ENCODE measurements at places on chromosomes 4 and X.

GRCh38 chrX:7500386-7500785 lies 342.6 kb upstream of the VCX start:
- no peak for DNase-seq

DNA sequence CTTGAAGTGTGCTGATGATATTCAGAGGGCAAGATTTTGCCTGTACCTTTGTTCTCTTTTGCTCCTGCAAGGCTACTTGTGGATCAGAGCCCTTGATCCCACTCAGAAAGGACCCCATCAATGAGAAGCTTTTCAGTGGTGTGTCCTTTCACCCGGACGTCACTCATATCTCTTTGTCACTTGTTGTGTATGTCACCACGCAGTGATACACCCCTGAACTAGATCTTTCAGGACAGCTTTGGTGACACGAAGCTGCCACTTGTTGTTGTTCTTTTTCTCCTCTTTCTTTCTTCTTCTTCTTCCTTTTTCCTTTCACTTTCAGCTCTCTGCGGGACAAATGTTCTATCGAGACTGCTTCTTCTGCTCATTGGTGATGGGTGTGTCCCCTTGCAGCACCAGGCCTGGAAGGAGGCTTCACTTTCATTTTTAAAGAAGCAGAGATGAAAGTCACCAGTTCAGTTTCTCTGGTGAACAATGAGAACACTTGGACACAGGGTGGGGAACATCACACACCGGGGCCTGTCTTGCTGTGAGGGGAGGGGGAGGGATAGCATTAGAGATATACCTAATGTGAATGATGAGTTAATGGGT lies 83.6 kb downstream of the NBDY start:
- peak; percentile 28 for DNase-seq

DNA sequence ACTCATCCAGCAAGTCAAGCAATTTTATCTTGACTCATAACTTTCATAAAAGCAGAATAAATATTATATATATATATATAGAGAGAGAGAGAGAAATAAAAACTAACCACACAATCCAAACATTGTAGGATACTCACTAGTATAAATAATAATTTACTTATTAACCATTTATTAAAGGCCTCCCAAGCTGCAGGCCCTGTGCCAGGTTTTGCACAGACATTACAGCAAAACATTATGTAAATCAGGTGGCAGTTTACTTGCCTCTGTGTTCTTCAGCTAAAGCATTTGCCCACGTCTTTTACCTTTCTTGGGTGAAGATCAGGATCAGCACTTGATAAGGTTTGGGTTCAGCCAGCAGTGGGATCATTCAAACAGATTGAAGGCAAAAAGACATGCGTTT lies 75.6 kb downstream of the CLDN22 start:
- DNase-seq, result no peak

- DNase-seq, result no peak
Observed at GRCh38 chrX:51896626-51897025, 3.2 kb downstream of the MAGED1 start.

DNA sequence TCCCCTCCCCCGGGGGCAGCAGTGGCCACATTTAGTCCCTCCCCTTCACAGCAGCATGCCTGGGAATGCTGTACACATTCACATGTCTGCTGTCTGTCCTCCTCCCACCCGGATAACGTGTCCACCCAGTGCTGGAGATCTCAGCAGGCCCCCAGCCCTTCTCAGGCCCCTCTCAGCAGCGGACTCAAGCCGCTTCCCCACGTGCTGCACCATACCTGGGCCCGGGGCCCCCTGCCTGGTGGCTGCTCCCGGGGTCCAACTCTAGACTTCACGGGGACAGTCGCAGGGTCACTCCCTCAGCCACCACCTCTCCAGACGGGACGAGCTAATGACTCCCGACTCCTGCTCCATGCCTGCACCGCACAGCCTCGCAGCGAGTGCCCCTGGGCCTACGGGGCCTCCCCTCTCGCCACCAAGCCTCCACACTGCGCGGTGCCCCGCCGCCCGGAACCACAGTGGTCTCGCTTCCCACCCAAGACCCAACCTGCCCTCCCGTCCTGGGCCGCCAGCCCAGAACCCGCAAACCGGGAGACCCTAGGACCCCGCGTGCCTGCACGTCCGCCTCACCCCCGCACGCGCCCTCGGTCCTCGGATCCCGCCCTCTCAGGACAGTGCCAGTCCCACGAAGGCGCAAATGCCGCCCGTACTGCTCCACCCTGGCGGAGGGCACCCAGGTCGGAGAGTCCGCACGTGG lies 1.3 kb upstream of the PCGF3 start:
- no peak for DNase-seq

- DNase-seq, result no peak
Observed at GRCh38 chrX:8906299-8906938, 105.2 kb upstream of the FAM9A start.

- no peak for DNase-seq
Observed at GRCh38 chr4:7431696-7432530, 2.8 kb downstream of the PSAPL1 start.

- DNase-seq, result peak; percentile 30
Observed at GRCh38 chrX:72308566-72309296, 3.0 kb upstream of the CITED1 start.

- DNase-seq, result no peak
Observed at GRCh38 chrX:38661561-38661960, 100.2 kb downstream of the TSPAN7 start.

DNA sequence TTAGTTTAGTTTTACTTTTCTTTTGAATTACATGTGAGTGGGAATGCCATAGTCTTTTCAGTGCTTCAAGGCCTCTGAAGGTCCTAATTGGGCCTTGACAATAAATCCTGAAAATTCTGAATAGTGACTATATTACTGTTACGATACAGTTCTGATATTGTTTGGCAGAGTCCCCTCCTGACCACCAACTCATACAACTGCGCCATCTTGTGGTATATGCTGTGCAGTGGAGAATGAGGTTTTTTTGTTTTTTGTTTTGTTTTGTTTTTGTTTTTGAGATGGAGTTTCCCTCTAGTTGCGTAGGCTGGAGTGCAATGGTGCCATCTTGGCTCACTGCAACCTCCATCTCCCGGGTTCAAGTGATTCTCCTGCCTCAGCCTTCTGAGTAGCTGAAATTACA lies 56.6 kb upstream of the CHRDL1 start:
- DNase-seq, result no peak

DNA sequence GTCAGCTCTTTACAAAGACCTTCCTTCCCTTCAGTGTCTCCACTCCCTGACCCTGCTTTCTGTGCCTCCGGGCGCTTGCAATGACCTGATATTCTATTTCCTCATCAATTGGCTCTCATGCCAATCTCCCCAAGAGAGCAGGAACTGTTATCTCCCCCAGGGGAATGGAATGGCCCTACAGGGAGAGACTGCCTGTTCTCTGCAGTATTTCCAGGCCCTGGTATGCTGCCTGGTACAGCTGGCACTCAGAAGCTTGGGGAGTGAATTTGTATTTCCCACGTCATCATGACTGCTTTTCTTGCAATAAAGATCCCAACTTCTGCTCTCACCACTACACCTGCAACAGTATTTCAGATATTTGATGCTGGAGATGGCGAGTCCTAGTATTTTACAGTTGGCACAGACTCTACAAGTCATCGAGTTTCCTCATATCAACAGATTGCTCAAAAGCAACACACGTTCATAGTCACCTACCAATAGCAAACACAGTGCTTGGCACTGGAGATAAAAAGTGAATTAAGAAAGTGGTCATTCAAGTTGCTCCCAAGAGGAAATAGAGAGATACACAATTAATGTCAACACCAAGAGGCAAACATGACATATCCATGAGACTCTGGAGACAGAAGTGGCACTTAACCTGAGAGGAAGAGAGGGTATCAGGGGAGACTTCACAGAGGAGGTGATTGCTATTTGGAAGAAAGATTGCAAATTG lies 90.5 kb upstream of the EGFL6 start:
- no peak for DNase-seq

DNA sequence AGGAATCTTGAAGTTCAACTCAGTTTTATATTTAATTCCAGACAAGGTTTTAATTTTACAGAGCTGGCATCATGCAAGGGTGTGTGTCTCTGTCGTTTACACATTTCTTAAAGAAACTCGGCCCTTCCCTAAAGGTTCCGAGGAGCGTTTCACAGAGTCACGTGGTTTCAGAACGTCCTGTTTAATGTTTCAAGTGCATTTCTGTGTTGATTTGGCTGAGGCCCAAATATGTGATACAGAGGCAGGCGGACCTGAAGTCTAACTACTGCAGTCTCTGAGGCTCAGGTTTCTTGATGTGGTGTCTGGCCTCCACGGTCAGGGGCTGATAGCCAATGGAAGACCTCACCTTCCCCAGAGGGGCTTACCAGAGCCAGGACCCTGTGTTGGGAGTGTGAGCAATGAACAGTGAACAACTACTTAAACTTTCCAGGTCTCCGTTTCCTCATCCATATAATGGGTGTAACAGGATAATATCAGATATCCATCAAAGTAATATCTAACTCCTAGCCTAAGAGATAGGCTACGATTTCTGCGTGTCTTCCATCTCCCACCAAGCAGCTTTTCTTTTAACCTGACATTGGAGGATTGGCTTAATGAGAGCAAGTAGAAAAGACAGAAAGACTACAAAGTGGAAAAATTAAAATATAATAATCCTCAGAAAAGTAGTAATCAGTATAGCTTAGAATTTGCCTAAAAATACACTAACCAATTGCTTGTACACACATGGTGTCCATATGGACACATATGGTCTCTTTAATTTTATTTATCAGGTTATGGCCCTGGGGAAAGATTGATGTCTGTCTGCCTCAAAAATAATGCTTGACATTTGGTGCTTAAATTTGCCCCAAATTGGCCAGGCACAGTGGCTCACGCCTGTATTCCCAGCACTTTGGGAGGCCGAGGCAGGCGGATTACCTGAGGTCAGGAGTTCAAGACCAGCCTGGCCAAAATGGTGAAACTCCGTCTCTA lies 50.0 kb upstream of the TRIM2 start:
- peak; percentile 9 for DNase-seq

DNA sequence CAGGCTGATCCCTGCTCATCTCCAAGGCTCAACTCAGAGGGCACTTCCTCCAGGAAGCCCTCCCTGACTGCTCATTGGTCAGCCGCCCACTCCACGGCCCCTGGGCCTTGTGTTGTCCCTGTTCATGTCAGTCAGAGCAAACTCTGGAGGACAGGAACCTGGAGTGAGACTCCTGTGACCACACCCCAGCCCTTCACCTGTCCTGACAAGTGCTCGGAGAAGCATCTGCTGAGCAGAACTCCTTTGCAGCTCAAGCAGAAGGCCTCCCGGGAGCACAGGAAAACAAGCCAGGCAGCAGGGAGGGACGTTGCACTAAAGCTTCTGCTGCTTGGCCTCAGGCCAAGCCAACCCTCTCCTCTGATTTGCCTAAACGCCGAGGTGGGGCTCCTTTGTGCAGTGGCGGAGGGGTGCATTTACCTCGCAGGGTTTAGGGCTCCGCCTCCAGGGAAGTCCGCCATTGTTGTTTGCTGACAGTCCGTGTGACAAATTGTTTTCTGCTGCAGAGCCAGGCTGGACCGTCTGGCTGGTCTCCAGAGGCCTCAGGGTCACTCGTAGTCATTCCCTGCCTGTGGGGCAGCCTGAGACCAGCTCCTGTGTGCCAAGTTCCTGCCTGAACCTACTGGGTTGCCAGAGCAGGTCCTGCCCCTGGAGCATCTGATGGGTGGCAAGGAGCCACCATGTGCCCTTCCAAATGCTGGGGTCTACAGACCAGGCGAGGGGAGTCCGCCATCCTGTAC lies 61.8 kb downstream of the C4orf50 start:
- no peak for DNase-seq

DNA sequence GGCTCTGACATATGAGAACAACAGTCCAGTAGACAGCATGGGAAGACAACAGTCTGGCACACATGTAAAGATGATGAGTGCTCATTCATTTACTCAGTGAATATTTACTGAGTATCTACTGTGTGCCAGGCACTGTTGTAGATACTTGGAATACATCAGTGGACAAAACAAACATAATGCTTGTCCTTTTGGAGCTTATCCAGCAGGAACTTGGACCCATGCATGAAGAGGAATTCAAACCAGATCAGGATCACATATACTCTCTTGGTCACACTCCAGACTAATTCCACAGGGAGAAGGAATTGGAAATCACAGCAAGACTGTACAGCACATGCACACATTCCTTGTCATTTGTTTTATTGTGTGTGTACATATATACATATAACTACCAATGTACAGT lies 217.6 kb upstream of the TTC29 start:
- no peak for DNase-seq

GRCh38 chrX:49184294-49185281 lies 1.6 kb downstream of the PRICKLE3 start:
- DNase-seq, result peak; percentile 24

DNA sequence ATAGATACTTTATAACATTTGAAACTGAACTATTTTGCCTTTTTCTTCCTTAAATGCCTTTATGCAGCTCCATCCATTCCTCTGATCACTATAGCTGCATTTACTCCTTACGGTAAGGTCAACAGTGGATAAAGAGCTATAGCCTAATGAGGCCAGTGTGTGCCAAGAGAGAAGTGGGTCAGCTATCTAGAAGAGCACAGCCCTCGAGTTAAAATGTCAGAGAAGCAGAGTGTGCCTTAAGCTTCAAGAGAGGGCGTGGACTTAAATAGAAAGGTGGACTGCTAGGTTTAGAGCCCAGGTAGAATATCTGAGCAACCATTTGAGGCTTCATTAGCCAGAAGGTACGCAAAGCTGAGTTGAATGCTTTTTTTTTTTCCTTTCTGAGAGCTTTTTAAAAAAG lies 347.4 kb downstream of the BMPR1B start:
- DNase-seq, result no peak

- DNase-seq, result no peak
Observed at GRCh38 chr4:151668689-151669402, 92.0 kb downstream of the GATB start.

DNA sequence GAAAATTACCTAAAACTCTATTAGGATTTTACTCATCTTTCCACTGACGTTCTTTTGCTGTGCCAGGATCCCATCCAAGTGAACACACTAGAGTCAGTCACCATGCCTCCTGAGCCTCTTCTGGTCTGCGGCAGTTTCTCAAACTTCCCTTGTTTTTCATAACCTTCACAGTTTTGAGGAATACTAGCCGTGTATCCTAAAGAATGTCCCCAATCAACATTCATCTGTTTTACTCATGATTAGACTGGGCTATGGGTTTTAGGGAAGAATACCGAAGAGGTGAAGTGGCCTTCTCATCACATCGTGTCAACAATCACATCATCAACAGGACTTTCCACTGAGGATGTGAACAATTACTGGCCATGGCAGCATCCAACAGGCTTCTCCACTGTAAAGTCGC lies 4.8 kb downstream of the LRP2BP start:
- DNase-seq, result no peak

DNA sequence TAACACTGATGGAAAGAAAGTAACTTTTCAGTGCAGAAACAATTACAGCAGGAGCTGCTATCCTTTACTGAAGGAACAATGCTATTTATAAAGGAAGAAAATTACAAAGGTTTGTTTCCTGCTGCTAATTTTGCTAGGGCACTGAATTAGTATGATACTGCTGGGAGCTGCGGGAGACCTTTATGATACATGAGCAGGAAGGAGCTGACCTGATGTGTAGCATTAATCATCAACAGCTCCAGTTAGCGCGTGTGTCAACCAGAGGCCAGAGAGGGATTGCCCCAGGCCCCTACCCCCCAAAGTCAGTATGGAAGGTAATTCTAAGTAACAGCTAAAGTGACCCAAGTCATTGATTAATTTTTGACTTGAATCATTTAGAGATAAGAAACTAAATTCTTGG lies 728.9 kb downstream of the PCDH18 start:
- no peak for DNase-seq
